ENCODE measurements at places on chromosomes 2 and 18. TPM values are rescaled to one million over a fixed set of nuclear protein-coding genes. Genes with fewer than 3 reads are reported as not detected.

- no peaks in the 10 kb centered on the region for H3K27me3 ChIP-seq
- H3K4me1 ChIP-seq: peaks cover 20% of the 10 kb centered on the region
- H3K4me3 ChIP-seq: no peak overlapping the region
These were observed 243.6 kb upstream of the EPAS1 start for GRCh38 chr2:46053564-46053963.

DNA sequence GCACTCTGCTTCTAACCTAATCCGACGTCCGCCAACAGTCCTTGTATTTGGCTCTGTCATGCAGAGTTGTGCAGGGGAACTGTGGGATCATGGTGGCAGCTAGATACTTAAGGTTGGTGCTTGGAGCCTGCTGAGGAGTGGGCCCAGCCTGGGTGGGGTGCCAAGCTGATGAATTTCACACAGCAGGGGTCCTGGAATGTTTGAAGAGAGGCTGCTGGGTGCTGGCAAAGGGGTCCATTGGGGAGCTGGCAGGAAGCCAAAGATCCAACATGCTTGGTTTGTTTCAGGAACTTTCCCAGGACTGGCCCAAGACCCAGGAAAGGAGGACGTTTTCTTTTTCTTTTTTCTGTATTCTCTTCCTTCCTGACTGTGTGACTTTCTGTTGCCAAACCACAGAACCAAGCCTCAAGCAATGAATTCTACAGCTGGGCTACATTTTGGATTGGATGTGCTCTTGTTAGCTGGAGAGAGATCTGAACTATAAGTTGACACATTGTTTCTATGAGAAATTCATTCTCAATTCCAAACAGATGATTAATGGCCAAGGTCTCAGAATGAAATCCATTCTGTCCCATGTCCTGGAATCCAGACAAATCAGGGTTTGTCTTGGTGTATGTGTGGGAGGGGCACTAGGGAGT is 49.9 kb downstream of the DHRS9 start:
- no peaks in the 10 kb centered on the region for H3K27me3 ChIP-seq
- H3K36me3 ChIP-seq: no peaks in the 10 kb centered on the region
- H3K27ac ChIP-seq: no peak overlapping the region

DNA sequence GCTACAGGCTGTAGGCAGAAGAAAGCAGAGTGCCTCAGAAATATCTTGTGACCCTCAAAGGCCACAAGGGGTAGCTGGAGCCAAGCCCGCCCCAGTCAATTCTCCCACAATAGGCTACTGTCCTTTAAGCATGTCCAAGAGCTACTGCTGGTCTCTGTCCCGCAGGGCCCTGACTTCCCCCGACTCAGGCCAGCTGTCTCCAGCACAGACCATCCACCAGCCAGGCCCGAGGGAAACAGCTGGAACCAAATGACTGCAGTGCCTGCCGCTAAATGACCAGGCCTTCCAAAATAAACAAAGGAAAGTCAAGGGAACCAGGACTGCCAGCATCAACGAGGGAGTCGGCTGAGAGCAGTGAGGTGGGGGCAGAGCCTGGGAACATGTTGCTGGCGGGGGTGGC is 36.7 kb downstream of the MCFD2 start:
- H3K27ac ChIP-seq: no peak overlapping the region
- H3K36me3 ChIP-seq: no peaks in the 10 kb centered on the region
- H3K27me3 ChIP-seq: no peaks in the 10 kb centered on the region
- H3K4me3 ChIP-seq: no peak overlapping the region
- DNase-seq: no peak
- peaks cover 67% of the 10 kb centered on the region for H3K4me1 ChIP-seq

DNA sequence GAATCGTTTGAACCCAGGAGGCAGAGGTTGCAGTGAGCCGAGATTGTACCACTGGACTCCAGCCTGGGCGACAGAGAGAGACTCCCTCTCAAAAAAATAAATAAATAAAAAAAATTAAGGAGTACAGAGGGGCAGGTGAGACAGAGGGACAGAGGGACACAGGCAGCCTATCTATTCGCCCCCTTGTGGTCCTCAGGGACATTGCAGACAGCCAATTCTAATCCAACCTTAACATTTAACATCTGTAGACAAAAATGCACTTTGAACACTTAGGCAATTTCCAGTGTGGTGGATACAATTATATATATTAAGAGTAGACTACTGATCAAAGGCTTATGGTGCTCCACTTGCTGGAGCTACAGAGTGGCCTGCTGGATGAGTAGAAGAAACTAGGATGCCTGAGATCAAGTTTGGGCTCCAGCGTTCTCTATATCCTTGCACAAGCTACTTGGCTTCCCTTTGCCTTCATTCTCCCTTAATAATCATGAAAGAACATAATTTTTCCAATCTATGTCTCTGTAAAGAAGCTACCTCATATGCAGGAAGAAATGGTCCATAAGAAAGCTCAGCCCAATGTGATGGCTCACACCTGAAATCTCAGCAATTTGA is 8.2 kb upstream of the SMARCAL1 start:
- DNase-seq: no peak
- no peaks in the 10 kb centered on the region for H3K27me3 ChIP-seq
- no peaks in the 10 kb centered on the region for H3K36me3 ChIP-seq
- no peak overlapping the region for H3K4me3 ChIP-seq
- no peaks in the 10 kb centered on the region for H3K4me1 ChIP-seq

GRCh38 chr18:34660572-34660971 is 49.5 kb upstream of the DTNA start:
- DNase-seq: no peak
- peaks cover 38% of the 10 kb centered on the region for H3K4me1 ChIP-seq
- peak overlapping the region; percentile 77 for H3K27ac ChIP-seq
- H3K36me3 ChIP-seq: no peaks in the 10 kb centered on the region
- H3K4me3 ChIP-seq: no peak overlapping the region

GRCh38 chr2:94874277-94874997 is 3.2 kb downstream of the TEKT4 start:
- no peak for DNase-seq
- H3K27ac ChIP-seq: no peak overlapping the region
- H3K4me1 ChIP-seq: no peaks in the 10 kb centered on the region

- H3K36me3 ChIP-seq: no peaks in the 10 kb centered on the region
- H3K27ac ChIP-seq: no peak overlapping the region
- H3K27me3 ChIP-seq: no peaks in the 10 kb centered on the region
- DNase-seq: no peak
- H3K4me1 ChIP-seq: peaks cover 15% of the 10 kb centered on the region
- no peak overlapping the region for H3K4me3 ChIP-seq
These were observed 58.0 kb downstream of the DTNB start for GRCh38 chr2:25615386-25615785.

- H3K4me1 ChIP-seq: no peaks in the 10 kb centered on the region
- H3K4me3 ChIP-seq: no peak overlapping the region
- H3K27ac ChIP-seq: no peak overlapping the region
These were observed 45.9 kb upstream of the REG3G start for GRCh38 chr2:78979380-78980151.

- no peak overlapping the region for H3K4me3 ChIP-seq
- no peaks in the 10 kb centered on the region for H3K4me1 ChIP-seq
- no peak for DNase-seq
- no peak overlapping the region for H3K27ac ChIP-seq
- peaks cover 20% of the 10 kb centered on the region for H3K27me3 ChIP-seq
These were observed 265.4 kb downstream of the EN1 start for GRCh38 chr2:118582058-118582457.

RAD51AP2 gene
- total RNA-seq: not detected

REEP1 gene
- total RNA-seq: 73.5 TPM

INO80B gene
- total RNA-seq: 10.8 TPM

PRSS56 gene
- total RNA-seq: not detected

EPC2 gene
- total RNA-seq: 34.1 TPM

ALPP gene
- not detected for total RNA-seq

Data from esophagus muscularis mucosa (tissue), 4 donors.